ENCODE measurements at places on chromosomes 13 and 19.
A peak's percentile ranks its signal among the peaks of the same experiment; 100 is the strongest.

- DNase-seq: no peak
These were observed 722 bp upstream of the TIMM50 start for GRCh38 chr19:39479916-39480315.

DNA sequence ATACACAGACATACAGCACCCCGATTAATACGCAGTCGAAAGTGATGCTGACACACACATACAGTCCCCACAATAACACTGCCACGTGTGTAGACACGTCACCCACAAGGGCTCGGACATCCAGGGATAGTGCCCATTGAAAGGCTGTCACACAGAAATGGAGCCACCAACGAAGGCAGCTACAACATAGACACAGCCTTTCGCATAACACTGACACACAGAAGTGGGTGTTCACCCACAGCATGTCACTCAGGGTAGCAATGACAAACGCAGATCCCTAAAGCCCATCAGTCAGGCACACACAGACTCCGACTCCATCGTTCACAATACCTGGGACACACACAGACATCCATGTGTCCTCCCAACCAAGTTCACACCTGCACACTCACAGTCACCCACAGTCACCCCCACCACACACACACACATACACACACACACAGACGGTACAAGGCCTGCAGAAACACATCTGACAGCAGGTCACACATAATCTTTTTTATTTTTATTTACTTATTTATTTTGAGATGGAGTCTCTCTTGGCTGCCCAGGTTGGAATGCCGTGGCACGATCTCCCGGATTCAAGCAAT lies 10.4 kb upstream of the NANOS3 start:
- no peak for DNase-seq

GRCh38 chr13:109897988-109898624 lies 111.7 kb upstream of the IRS2 start:
- DNase-seq: no peak

DNA sequence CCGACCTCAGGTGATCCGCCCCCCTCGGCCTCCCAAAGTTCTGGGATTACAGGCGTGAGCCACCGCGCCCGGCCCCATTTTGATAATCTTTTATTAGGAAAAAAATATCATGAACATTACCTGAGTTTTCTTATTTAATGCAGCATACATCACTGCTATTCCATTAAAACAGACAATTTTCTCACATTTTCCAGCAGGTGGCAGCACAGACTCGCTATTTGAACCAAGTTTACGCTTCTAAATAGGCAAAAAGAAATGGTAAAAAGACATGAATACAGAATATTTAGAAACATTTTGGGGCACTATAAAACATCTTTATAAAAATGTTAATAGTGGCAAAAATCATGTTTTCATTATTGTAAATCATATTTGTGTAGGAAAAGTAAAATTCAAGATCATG lies 903.1 kb downstream of the SLITRK6 start:
- DNase-seq: no peak

DNA sequence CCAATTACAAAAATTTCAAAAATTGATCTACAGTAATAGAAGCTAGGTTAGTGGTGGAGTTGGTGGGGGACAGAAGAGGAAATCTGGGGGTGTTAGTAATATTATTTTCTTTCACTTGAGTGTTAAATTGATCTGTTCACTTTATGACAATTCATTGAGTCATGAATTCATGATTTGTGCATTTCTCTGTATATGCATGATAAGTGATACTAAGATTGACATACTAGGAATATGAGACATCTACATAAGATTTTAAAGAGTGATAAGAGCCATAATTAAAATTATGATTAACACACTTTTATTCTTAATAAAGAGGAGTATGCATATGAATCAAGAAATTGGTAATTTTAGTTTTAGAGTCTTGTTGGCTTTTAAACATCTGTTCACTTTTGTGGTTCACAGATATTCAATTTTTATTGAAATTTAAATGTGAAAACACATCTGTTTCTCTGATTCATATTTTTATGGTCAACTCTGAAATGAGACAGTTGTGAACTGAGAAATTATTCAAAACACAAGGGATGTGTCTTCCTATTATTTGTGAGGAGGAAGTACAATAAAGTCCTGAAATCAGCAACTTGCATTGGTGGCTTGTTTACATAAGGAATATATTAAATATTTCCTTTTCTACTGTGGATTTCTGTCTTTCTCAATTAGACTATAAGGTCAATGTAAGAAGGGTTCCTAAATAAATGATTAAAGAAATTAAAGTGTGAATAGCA lies 196.5 kb downstream of the ITGBL1 start:
- DNase-seq: no peak

DNA sequence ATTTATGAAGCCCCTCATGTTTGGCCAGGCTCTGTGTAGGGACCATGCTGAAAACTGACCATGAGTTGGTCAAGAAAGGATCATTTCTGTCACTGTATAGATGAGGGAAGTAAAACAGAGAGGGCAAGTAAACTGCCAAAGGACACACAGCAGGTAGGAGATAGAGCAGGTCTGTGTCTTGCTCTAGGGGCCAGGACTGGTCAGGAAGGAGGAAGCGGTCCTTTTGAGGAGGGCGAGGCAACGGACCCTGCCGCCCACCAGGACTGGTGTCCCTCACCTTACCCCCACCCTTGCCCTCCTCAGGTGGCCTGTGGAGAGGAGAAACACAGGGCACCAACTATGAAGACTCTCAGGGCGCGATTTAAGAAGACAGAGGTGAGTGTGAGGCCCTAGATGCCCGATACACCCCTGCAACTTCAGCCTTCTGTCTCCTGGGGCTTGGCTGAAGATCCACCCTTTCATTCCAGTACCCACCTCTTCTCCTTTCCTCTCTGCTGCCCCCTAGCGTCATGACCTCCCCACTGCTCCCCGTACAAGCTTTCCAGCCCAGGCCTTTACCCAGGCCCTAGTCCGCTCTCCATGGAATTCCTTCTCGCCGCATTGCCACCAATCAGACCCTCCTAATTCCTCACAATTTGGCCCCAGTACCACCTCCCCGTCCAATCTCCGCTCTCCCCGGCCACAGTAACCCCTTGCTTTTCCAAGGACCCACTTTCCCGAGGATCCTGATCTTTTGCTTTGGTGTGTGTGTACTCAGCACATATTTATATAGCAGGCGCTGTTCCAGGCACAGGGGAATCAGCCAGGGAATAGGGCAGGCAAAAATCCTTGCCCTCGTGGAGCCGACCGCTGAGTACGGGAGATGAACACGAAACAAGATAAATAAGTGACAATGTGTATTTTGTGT lies 3.9 kb downstream of the ANKRD24 start:
- peak; percentile 19 for DNase-seq

DNA sequence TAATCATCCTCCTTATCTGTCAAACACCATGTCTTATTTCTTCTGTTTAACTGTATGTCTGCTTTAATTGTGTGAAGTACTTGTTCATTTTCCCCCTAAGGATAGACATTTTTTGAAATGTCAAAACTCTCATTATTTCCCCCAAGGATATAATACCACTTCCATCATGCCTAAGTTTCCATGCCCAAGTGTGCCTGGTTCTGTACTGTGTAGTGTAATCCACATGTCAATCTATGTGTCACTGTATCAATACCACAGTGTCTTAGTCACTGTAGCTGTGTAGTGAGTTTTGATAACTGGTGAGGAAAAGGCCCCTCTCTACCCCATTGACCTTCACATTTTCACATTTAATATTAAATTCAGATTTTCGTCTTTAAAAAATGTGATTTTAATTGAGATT lies 1265.5 kb downstream of the PCDH9 start:
- DNase-seq: no peak

DNA sequence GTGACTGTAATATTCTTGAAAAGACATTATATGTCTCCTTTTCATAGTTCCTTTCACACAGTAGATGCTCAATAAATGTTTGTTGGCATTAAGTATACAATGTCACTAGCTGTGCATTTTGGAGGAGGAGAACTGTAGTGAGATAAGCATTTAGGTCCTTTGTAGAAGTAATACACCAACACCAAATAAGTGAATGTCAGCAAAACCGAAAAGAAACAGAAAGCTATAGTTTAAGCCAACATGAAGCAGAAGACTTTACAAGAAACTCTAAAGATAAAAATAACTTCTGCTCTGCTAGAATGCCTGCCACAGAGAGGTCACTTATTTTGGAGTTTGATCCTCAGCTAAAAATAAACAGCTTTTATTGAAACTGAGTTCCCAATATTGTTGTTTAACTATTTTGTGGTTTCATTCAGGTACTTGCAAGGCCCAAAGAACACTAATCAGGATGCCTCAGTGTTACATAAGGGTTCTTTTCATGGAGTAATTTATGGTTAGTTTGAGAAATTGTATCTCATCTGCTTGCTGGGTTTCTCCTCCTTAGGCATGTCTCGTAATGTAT lies 86.2 kb downstream of the STARD13 start:
- no peak for DNase-seq

GRCh38 chr13:110808138-110808537 lies 94.6 kb downstream of the ING1 start:
- no peak for DNase-seq

GRCh38 chr19:48746110-48746509 lies 599 bp downstream of the IZUMO1 start:
- no peak for DNase-seq

- DNase-seq: no peak
These were observed 130.8 kb downstream of the MYCBP2 start for GRCh38 chr13:77196052-77196618.

- no peak for DNase-seq
These were observed 91.3 kb downstream of the KCNRG start for GRCh38 chr13:50106559-50106958.

- no peak for DNase-seq
These were observed 6.1 kb downstream of the WTIP start for GRCh38 chr19:34487651-34488051.

DNA sequence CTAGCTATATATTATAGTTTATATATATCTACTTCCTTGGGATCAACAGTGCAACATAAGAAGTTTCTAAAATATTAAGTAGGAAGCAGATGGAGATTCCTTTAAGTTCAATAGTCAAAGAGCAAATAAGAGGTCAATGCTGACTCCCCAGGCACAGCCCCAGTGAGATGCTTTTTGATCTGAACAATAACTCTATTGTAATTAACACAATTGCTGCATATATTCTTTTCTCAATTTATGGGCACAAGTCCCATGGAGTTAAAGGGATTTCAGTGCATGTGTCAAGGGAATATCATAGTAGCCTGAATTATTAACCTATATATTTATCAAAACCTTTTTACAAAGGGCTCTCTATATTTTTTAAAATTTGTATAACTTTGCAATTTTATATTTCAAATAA lies 180.8 kb downstream of the SPRY2 start:
- DNase-seq: no peak

DNA sequence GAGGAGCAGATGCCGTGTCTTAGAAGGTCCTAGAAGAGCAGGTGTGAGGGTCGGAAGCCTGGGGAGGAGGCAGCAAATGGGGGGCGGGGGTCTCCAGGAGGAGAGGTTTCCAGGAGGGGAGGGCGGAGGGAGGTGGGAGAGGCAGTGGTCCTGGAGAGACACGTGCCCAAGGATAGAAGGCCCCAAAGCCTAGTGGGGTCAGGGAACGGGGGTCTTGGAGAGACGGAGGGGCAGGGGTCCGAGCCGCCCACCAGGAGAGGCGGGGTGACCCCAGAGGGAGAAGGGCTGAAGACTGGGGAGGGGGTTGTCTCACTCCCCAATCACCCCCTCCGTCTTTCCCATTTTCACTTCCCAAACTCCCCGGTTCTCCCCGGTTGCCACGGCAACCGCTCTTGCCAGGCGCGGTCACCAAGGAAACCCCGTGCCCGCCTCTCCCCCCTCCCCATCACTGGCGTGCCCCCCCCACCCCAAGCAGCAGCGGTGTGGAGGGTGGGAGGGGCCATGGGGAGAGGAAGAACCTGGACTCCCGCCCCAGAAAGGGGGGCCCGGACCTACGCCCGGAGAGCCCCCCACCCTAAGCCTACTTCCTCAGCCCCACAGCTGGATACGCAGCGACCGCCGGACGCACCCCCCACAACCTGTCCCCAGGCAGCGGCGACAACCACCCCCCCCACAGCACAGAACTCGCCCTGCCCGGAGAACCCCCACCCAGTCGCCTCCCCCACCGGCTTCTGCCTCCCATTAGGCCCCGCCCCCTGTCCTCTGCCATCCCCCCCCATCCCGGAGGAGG lies 988 bp downstream of the LRRC4B start:
- no peak for DNase-seq

- no peak for DNase-seq
These were observed 416.3 kb downstream of the LIG4 start for GRCh38 chr13:107799001-107799400.

- no peak for DNase-seq
These were observed 2.7 kb upstream of the PLIN3 start for GRCh38 chr19:4870025-4870700.

DNA sequence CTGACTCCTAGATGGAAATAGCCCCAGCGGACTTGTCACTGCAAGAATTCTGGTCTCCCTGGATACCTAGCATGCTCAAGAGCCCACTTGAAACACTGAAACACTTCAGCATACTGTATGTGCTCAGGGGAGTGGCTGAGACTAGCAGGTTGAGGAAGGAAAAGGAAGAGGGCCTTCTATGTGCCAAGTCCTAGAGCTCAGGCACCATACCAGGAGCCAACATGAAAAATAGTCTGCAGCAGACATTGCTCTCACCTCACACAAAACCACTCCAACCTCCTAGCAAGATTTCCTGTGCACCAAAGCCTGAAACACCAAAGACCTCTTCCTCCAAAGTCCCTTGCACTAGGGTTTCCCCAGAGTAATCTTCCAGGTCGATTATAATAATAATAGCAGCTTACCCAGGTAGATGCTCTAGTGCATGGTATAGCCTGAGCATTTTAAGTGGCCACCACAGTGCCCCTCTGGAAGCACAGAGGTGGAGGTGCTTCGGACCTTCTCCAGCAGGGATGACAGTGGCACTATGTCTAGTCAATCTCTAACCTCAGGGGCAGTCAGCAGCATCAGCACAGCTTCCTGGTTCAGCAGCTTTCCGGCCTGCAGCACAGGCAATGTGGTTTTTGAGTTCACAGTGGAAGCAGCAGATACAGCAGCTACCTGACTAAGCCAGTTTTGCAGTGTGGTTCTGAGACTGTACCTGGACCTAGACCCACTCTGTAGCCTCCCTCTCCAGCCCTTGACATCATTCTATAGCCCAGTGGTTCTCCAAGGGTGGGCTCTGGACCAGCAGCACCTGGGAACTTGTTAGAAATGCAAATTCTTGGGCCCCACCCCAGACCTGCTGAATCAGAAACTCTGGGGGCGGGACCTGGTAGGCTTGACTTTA lies 45.6 kb upstream of the UBE2L5 start:
- DNase-seq: no peak

GRCh38 chr13:48797127-48797526 lies 143.4 kb downstream of the CYSLTR2 start:
- DNase-seq: no peak

- no peak for DNase-seq
These were observed 335.7 kb downstream of the NALCN start for GRCh38 chr13:101080616-101081015.

- no peak for DNase-seq
These were observed 2.4 kb downstream of the IZUMO4 start for GRCh38 chr19:2099054-2099501.
